ENCODE measurements at places on chromosomes 6 and 20. TPM values are rescaled to one million over a fixed set of nuclear protein-coding genes. Genes with fewer than 3 reads are reported as not detected.
A peak's percentile ranks its signal among the peaks of the same experiment; 100 is the strongest.

DNAAF9 gene
- total RNA-seq: 4.9 TPM

GRCh38 chr6:53906842-53907241, 112.0 kb downstream of the LRRC1 start:
- H3K27ac ChIP-seq: no peak overlapping the region
- no peak overlapping the region for H3K4me3 ChIP-seq
- no peaks in the 10 kb centered on the region for H3K27me3 ChIP-seq
- H3K36me3 ChIP-seq: no peaks in the 10 kb centered on the region
- no peak for DNase-seq
- no peaks in the 10 kb centered on the region for H3K4me1 ChIP-seq

GRCh38 chr6:31513456-31514165, 15.2 kb upstream of the MCCD1 start:
- H3K27ac ChIP-seq: no peak overlapping the region
- no peak overlapping the region for H3K4me3 ChIP-seq
- H3K4me1 ChIP-seq: no peaks in the 10 kb centered on the region
- DNase-seq: no peak
- no peaks in the 10 kb centered on the region for H3K27me3 ChIP-seq

DNA sequence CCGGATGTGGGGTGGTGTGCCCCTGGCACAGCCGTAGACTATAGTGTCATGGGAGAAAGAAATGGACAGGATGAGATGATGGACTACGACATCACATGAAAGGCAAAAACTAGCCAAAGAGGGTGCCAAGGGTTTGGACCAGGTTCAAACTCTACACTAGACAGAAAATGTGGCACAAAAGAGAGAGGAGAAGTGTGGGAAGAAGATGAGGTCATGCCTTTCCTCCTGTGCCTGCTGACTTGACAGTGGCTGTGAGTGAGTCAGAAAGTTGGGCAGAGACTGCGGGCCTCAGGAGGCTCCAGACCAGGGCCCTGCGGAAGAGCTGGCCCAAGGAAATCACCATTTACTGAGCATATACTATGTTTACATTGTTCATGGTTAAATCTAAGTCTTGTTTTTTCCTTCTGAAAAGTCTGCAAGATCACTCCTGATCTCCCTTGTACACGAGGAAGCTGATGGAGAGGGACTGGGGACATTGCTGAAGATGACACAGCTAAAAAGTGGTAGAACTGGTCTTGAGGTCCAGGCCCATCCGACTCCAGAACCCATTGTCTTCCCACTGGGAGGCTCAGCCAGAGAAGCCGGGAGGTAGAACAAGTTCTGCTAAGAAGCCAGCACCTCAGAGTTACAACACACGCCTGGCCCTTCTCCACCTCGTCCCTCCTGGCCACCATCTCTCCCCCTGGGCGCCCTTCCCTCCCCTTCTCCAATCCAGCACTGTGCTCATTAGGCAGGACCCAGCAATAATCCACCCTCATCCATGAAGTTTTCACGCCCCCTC, 35.6 kb downstream of the CNKSR3 start:
- H3K4me1 ChIP-seq: peaks cover 13% of the 10 kb centered on the region
- no peaks in the 10 kb centered on the region for H3K27me3 ChIP-seq
- DNase-seq: no peak
- no peak overlapping the region for H3K4me3 ChIP-seq

DNA sequence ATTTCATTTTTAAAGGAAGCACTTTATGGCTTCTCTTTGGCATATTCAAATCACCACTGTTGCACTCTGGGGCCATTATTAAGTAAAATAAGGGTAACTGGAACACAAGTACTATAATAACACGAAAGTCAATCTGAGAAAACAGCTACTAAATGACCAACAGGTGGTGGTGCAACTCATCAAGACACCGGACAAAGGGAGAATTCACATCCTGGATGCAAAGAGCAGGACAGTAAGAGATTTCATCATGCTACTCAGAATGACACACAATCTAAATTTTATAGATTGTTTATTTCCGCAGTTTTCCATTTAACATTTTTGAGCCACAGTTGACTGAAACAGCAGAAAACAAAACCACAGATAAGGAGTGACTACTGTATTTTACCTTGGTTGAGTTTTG, 27.6 kb upstream of the LY86 start:
- H3K27ac ChIP-seq: no peak overlapping the region
- DNase-seq: no peak
- no peak overlapping the region for H3K4me3 ChIP-seq
- H3K4me1 ChIP-seq: no peaks in the 10 kb centered on the region
- no peaks in the 10 kb centered on the region for H3K36me3 ChIP-seq

DNA sequence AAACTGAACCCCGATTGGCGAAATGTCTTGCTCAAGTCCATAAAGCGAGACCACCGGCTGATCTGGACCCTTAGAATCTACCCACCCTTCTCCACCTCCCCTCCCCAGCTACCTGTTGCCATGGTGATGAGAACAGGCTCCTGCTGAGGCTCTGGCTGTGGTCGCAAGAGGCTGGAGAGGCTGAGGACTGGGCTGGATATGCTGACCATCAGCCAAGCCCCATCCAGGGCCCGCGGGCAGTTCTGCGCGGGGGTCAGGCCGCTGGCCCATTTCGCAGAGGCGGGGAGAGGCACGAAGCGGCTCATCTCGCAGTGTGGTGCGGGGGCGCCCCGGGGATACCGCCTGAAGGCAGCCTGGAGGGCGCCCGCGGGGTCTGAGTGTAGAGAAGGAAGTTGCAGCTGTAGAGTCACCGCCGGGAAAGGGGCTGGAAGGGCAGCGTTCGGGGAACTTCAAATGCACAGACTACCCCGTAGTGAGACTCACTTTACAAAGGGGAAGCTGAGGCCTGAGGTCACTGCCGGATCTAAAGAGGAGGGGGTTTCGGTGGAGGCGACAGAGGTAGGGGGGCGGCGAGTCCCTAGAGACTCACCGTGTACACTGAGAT, 671 bp downstream of the TAPBP start:
- H3K4me3 ChIP-seq: peak overlapping the region; percentile 85
- no peaks in the 10 kb centered on the region for H3K4me1 ChIP-seq
- DNase-seq: peak; percentile 69
- H3K36me3 ChIP-seq: no peaks in the 10 kb centered on the region

GRCh38 chr20:48948612-48949011, 27.1 kb downstream of the ARFGEF2 start:
- H3K4me3 ChIP-seq: no peak overlapping the region
- no peak for DNase-seq
- H3K27me3 ChIP-seq: no peaks in the 10 kb centered on the region
- H3K27ac ChIP-seq: no peak overlapping the region
- no peaks in the 10 kb centered on the region for H3K4me1 ChIP-seq
- peaks cover 4% of the 10 kb centered on the region for H3K36me3 ChIP-seq

GRCh38 chr6:129111346-129111745, 228.4 kb downstream of the LAMA2 start:
- H3K4me1 ChIP-seq: no peaks in the 10 kb centered on the region
- no peak for DNase-seq
- no peak overlapping the region for H3K27ac ChIP-seq
- no peak overlapping the region for H3K4me3 ChIP-seq
- H3K36me3 ChIP-seq: no peaks in the 10 kb centered on the region

LCA5 gene
- 0.42 TPM for total RNA-seq

DNA sequence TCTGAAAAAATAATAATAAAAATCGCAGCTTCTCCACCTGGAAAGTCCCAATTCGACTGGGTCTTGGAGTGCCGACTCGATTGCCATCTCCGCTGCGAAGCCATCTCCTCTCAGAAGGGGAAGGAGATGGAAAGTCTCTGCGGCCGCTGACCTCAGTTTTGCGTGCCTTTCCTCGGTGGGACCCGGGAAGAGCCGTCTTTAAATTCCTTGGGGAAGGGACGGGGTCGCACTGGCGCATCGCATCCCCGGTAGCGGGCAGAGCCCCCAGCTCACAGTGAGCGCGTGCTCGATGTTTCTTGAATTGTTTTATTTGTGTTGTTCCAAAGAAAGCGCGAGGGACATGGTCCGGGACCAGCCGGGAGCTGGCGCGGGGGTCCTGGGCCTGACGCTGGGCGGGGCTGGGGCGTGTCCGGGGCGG, 270 bp upstream of the TIAM2 start:
- H3K27ac ChIP-seq: no peak overlapping the region
- H3K36me3 ChIP-seq: no peaks in the 10 kb centered on the region
- H3K4me3 ChIP-seq: no peak overlapping the region

GRCh38 chr6:20691185-20691584, 156.9 kb downstream of the CDKAL1 start:
- H3K4me1 ChIP-seq: no peaks in the 10 kb centered on the region
- DNase-seq: no peak
- H3K27ac ChIP-seq: no peak overlapping the region
- no peak overlapping the region for H3K4me3 ChIP-seq

DNA sequence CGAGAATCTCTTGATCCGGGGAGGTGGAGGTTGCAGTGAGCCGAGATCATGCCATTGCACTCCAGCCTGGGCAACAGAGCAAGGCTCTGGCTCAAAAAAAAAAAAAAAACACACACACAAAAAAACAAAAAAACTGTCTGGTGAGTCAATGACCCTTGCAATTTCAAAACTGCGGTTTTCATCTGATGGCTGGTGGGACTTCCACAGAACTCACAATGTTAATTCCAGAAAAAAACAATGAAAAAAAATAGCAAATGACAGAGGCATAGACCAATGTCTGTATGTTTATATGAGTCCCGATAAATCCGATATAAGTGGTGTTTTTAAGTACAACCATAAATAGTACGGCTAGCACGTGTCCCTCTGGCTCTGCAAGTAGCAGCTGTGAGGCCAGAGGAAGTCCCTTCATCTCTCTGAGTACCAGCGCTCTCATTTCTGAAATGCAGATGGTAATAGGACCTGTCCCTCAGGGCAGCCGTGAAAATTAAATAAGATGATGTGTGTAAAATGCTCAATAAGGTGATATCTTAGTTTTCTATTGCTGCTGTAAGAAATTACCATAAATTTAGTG, 21.9 kb upstream of the PTPN1 start:
- no peak overlapping the region for H3K27ac ChIP-seq
- H3K4me3 ChIP-seq: no peak overlapping the region
- no peaks in the 10 kb centered on the region for H3K4me1 ChIP-seq

DNA sequence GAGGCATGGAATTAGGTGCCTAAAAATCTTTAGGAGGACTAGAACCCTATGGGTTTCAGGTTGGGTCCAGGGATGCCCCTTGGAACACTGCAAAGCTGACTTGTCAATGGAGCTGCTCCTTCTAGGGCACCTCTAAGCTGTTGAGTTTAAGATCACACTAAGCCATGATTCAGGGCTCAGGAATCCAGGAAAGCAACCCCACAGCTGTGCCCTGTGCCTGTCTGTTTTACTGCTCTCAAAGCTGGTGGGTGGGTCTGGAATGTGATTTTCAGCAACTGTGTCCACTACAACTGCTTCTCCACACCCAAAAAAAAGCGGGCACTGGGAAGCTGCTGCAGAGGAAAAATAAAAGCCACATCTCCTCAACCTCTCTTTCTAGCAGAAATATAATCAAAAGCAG, 310.4 kb upstream of the MOCS1 start:
- H3K4me1 ChIP-seq: no peaks in the 10 kb centered on the region
- no peak overlapping the region for H3K27ac ChIP-seq
- no peak overlapping the region for H3K4me3 ChIP-seq
- no peak for DNase-seq
- no peaks in the 10 kb centered on the region for H3K27me3 ChIP-seq
- no peaks in the 10 kb centered on the region for H3K36me3 ChIP-seq
